NCI-H1694 (cell line): ENCODE measurements at places on chromosomes 6 and 20.

GRCh38 chr6:15378866-15379265, 133.0 kb downstream of the JARID2 start:
- DNase-seq, result no peak

GRCh38 chr6:168152980-168153379, 74.0 kb upstream of the FRMD1 start:
- DNase-seq, result no peak

GRCh38 chr20:40953856-40954255, 74.8 kb upstream of the TOP1 start:
- no peak for DNase-seq

DNA sequence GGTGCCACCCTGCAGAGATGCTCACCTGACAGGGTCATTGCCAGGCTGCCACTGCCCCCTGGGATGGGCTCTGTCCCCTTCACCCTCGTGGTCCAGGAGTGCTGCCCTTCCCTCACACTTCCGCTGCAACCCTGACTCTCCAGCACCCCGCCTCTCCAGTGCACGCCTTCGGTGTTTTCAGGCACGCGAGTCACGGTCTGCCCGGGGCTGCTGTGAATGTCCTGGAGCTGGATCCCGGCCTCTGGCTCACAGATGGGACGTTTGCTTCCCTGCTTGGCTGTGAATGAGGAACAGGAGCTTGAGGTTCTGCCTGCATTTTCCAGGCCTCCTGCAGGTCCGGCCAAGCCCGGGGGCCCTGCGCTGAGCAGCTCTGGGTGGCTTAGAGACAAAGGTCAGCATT, 343.4 kb downstream of the SMOC2 start:
- no peak for DNase-seq

- DNase-seq, result no peak
Observed at GRCh38 chr6:3009930-3010329, 10.2 kb downstream of the NQO2 start.

- no peak for DNase-seq
Observed at GRCh38 chr20:48364688-48365421, 462.9 kb downstream of the PREX1 start.

DNA sequence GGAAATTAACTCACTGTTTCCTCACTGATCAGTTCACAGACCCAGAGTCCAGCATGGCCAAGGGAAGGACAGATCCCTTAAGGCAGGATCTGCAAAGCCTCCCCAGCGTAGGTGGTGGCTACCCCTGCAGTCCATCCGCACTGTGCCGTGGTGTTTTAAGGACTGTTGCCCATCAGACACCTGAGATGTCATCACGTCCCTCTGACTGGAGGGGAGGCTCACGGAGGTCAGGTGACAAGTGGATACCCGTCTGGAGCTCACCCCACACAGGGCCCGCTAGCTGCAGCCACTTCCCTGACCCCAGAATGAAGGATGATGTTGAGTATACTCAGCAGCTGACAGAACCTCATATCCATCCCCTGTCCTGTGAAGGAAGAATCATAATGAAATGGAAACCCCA, 161.8 kb upstream of the GGTLC1 start:
- no peak for DNase-seq

GRCh38 chr6:135033238-135033637, 21.4 kb downstream of the HBS1L start:
- no peak for DNase-seq

DNA sequence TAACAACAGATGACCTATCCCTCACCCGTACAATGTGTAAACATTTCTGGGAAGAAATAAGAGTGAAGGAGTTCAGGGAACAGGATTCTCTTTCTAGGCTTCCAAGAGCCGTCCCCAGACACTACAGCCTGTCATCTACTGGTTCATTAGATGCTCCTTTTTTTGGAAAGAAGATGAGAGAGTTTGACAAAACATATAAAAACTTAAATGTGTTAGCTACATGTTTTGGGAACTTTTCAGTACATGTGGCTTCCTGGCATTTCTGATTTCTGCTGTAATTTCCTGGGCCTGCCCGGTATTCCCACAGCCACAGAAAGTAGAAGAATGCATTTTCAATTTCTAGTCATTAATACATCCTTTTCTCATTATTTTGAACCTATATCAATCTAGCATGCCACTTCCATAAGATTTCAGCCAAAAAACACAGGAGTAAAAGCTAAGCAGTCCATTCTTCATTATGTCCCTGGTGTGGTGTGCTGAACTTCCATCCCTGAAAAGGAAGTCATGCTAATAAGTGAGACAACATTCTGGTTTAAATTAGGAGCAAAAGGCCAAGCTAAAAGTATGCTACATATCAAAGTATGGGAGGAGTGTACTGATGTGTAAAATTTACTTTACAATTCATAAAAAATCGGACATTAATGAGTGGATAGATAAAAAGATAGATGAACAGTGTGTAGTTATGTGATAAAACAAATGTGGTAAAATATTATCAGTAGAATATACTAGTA, 198.2 kb downstream of the WDR27 start:
- DNase-seq, result no peak

GRCh38 chr6:124958759-124959354, 3.4 kb upstream of the RNF217 start:
- no peak for DNase-seq

DNA sequence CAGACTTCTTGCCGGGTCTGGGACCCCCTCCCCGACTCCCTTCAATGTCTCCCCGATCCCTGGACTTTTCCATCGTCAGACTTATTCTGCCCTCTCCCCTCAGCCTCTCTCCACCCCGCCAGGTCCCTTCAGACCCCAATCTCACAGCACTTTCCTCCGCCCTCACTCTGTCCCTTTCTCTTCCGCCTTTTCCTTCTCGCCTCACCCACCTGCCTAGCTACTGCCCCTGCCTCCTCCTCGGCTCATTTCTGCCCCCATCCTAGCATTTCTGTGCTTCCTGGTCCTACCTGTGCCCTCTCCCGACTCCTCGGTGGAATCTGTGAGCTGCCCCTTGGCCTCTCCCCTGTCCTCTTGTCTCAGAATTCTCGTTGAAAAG, 616 bp downstream of the CHMP4B start:
- no peak for DNase-seq

GRCh38 chr20:24708411-24709295, 239.2 kb downstream of the SYNDIG1 start:
- DNase-seq, result peak; percentile 26

DNA sequence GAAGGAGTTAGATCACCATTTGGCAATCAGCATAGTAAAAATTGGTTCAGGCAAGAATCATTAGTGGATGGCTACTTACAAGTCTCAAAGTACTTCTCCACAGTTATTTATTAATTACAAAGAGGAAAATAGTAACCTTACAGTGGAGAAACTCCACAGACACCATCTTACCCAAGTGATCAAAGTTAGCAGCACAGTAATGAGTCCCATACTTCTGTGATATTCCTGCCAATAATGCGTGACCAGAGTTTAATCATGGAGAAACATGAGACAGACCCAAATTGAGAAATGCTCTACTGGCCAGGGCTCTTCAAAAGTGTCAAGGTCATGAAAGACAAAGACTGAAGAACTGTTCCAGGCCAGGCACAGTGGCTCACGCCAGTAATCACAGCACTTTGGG, 9.5 kb downstream of the TBC1D7 start:
- no peak for DNase-seq

- DNase-seq, result no peak
Observed at GRCh38 chr20:12110274-12110673, 192.6 kb downstream of the BTBD3 start.

DNA sequence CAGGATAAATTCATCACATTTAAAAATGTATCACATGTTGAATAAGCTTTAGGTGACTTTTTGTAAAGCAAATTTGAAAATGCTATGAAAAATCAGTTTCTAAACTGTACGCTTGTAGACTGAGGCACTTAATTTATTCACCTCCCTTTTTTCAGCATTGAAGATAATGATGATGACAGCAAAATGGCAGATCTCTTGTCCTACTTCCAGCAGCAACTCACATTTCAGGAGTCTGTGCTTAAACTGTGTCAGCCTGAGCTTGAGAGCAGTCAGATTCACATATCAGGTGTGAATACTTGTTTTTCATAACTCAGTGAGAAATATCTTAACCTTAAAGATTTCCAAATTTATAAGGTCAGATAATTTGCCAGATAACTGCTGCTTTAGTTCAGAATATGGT, 15.6 kb downstream of the FBXO9 start:
- DNase-seq, result no peak

- no peak for DNase-seq
Observed at GRCh38 chr20:43220612-43221011, 30.9 kb upstream of the PTPRT start.

DNA sequence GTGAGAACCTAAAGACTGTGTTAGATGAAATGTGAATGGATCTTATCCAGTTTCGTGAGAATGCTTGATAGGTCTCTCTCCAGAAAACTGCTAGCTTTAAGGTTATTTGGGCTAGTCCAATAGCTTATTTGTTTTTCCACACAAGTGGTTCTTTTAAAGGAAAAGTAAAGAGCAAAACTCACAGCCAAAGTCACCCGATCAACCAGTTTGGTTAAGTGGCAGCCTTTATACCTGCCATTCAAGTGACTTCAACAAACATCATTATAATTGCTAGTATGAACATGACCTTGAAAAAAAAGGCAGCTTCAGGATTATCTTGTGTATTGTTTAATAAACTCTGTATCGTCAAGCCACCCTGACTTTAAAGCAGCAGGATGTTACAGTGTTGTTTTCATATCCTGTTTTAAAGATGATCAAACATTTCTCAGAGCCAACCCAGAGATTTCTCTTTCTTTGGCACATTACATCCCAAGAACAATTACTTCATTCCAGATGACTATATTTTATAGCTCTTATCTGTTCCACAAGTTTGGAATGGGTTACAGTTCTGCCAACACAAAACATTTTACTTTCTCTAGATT, 253.4 kb downstream of the EPHA7 start:
- no peak for DNase-seq
